ENCODE measurements at places on chromosomes 2 and 18. TPM values are rescaled to one million over a fixed set of nuclear protein-coding genes. Genes with fewer than 3 reads are reported as not detected.

Gene RFTN2
- not detected for total RNA-seq

Gene ADCYAP1
- total RNA-seq = not detected

Gene MRO
- not detected for total RNA-seq

Gene MSTN
- not detected for total RNA-seq

Gene CRYGD
- not detected for total RNA-seq

Gene LHCGR
- total RNA-seq = not detected

Gene GPR45
- not detected for total RNA-seq

Gene TEX44
- total RNA-seq = not detected

Gene CAVIN2
- not detected for total RNA-seq

Gene GPBAR1
- 0.82 TPM for total RNA-seq

Gene COL3A1
- total RNA-seq = not detected

Gene RETSAT
- 24.4 TPM for total RNA-seq

Gene SERPINB10
- not detected for total RNA-seq

Gene UCN
- total RNA-seq = 3.6 TPM

Gene REG1B
- not detected for total RNA-seq

Gene TBC1D8
- total RNA-seq = 0.58 TPM

Gene RTP5
- total RNA-seq = not detected

Gene SLC19A3
- total RNA-seq = not detected

Gene POTEI
- total RNA-seq = not detected

Gene CCDC178
- total RNA-seq = not detected

Gene CDCA7
- 77.9 TPM for total RNA-seq

Gene ALPG
- total RNA-seq = not detected

Gene ZDBF2
- 13.6 TPM for total RNA-seq

Gene DSG4
- not detected for total RNA-seq

Gene KLF7
- total RNA-seq = 40.6 TPM

Gene RAB27B
- total RNA-seq = 2.1 TPM

Gene FEV
- not detected for total RNA-seq

Gene LAPTM4A
- total RNA-seq = 24.8 TPM

Gene RNF144A
- 77.5 TPM for total RNA-seq

Gene AP1S3
- 5.9 TPM for total RNA-seq

Gene CD207
- not detected for total RNA-seq
